ENCODE measurements at places on chromosomes 13 and 19.

GRCh38 chr13:110949628-110950027, 34.8 kb upstream of the ANKRD10 start:
- DNase-seq, result no peak

GRCh38 chr13:30364133-30364532, 56.8 kb upstream of the KATNAL1 start:
- DNase-seq, result peak; percentile 16

- DNase-seq, result no peak
These were observed 54.8 kb upstream of the TEX29 start for GRCh38 chr13:111265701-111266035.

- no peak for DNase-seq
These were observed 90.5 kb downstream of the RNASEH2B start for GRCh38 chr13:51000061-51000460.

- DNase-seq, result no peak
These were observed 45.0 kb upstream of the LRCH1 start for GRCh38 chr13:46507981-46508380.

DNA sequence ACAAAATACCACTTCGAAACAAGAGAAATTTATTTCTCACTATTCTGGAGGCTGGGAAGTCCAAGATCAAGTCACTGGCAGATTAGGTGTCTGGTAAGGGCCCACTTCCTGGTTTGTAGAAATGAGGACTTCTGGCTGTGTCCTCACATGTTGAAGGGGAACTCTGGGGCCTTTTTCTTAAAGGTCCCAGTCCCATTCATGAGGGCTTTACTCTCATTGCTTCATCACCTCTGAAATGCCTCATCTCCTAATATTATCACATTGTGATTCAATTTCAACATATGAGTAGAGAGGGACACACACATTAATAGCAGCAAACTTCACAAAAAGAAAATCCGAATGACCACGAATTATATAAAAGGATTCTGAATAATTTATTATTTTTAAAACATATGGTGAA, 21.6 kb upstream of the SIGLEC14 start:
- no peak for DNase-seq

DNA sequence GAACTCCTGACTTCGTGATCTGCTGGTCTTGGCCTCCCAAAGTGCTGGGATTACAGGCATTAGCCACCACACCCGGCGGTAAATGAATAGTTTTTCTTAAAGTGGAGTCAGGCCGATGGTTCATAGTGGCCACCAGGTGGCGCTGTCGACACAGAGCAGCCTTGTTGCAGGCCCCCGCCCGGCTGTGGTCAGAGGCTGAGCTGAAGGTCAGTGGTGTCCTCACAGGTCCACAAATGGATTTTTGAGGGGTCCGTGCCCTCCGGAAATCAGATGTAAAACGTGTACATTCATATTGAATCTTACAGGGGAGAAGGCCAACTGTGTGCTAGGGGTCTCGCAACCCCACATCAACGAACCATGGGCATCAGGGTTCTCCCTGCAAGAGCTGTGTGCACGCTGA, 13.4 kb upstream of the WDR18 start:
- no peak for DNase-seq

- DNase-seq, result no peak
These were observed 20.8 kb downstream of the ZC3H13 start for GRCh38 chr13:46031581-46032263.

DNA sequence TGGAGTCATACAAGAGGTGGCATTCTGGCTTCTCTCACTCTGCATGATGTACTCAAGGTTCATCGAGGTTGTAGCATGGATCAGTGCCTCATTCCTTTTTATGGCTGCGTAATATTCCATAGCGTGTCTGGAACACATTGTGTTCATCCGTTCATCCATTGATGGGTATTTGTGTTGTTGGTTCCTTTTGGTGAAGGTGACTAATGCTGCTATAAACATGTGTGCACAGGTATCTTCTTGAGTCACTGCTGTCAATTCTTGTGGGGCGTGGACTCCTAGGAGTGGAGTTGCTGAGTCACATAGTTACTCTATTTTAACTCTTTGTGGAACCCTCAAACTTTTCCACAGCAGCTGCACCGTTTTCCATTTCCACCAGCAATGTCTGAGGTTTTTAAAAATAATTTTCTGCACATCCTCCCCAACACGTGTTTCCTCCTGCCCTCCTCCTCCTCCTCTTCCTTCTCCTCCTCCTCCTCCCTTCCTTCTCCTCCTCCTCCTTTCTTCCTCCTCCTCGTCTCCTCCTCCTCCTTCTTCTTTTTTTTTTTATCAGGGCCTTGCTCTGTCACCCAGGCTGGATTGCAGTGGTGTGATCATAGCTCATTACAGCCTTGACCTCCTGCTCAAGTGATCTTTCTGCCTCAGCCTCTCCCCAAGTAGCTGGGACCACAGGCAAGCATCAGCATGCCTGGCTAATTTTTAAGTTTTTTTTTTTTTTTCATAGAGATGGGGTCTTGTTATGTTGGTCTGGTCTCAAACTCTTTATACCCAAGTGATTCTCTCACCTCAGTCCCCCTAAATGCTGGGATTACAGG, 2.0 kb upstream of the TMEM221 start:
- no peak for DNase-seq

Measured in fibroblast of skin of back (primary cell).